ENCODE measurements at places on chromosomes 13 and 19.

DNA sequence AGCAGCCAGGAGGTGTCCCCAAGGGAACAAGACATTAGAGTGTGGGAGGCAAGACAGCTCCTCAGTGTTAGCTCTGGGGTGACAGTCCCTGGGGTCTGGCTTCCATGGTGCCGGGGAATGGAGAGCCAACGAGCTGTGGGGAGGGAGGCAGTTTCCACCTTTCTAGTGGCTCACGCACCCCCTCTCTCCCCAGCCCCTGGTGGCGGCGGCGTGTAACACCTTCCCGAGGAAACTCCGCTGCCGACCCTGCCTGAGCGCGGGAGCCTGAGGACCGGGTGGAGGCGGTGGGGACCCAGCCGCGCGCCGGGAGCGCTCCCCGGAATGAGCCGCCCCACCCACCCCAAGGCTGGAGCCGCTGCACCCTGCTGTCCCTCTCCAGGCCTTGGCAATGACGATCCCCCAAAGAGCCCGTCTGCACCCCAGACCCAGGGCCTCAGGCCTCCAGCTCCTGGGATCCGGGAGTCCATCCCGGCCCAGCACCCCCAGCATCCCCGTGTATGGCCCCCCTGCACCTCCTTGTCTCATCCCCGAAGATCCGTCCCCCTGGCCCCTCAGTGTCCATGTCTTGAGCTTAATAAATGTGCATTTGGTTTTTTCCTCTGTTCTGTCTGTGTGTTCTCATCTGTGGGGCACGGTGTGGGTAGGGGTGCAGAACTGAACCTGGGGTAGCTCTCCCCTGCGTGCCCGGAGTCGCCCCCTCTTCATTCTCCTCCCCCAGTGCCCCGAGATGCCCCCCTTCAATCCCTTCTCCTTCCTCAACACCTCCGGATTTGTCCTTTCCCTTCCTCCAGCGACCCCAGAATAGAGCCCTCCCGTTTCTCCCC lies 622 bp upstream of the FXYD5 start:
- no peak for DNase-seq

- no peak for DNase-seq
Measured at GRCh38 chr19:18876865-18877264, 19.1 kb downstream of the CERS1 start.

DNA sequence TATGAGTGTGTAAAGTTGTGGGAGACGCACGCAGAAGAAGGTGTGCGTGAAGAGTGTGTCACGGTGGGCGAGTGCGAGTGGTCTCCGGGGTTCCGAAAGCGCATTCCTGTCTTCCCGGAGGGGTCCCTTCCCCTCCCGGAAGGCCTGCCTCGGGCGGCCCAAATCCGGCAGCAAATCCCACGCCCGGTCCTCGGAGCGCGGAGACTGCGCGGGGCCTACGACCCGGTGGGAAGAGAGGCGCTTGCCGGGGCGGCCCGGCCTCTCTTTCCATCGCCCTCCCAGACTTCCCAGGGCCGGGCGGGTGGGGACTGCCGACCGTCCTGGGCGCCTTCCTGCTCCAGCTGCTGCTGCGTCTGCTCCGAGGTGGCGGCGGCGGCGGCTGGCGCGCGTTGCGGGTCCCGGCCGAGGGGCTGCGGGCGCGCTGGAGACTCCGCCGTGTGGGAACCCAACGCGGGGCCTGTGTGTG lies 2.1 kb downstream of the ZIC5 start:
- no peak for DNase-seq

- DNase-seq = no peak
Measured at GRCh38 chr13:94345374-94346195, 133.9 kb downstream of the DCT start.

GRCh38 chr19:10395003-10395402 lies 8.3 kb downstream of the CDC37 start:
- DNase-seq = no peak

DNA sequence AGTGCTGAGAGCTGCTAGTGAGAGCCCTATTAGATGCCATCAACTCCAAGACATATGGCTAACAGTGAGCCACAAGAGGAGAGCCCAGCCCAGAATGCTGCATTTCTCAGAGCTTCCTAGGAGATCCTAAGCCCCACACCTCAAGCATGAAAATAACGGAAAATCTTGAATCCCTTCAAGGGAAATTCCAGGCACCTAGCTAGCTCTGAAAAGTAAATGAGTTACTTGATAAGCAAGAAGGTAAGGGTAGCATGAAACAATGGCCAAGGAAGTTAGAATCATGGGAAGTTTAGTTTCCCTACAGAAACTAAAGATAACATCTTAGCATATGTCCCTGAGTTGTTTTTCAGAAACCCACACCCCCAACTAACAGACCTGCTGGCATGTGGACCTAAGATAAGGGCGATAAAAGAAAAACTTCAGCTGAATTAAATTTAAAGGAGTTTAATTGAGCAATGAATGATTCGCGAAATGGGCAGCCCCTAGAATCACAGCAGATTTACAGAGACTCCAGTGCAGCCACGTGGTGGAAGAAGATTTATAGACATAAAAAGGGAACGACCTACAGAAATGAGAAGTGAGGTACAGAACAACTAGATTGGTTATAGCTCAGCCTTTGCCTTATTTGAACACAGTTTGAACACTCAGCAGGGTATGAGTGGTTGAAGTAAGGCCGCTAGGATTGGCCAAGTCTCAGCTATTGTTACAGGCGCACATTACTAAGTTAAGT lies 301.3 kb upstream of the DACH1 start:
- DNase-seq = no peak

GRCh38 chr13:98033277-98034247 lies 80.1 kb downstream of the IPO5 start:
- no peak for DNase-seq

GRCh38 chr13:106332621-106333020 lies 202.8 kb downstream of the EFNB2 start:
- no peak for DNase-seq

- no peak for DNase-seq
Measured at GRCh38 chr19:7370546-7370945, 21.8 kb downstream of the ARHGEF18 start.

GRCh38 chr19:6241680-6242377 lies 37.9 kb downstream of the MLLT1 start:
- DNase-seq = no peak

DNA sequence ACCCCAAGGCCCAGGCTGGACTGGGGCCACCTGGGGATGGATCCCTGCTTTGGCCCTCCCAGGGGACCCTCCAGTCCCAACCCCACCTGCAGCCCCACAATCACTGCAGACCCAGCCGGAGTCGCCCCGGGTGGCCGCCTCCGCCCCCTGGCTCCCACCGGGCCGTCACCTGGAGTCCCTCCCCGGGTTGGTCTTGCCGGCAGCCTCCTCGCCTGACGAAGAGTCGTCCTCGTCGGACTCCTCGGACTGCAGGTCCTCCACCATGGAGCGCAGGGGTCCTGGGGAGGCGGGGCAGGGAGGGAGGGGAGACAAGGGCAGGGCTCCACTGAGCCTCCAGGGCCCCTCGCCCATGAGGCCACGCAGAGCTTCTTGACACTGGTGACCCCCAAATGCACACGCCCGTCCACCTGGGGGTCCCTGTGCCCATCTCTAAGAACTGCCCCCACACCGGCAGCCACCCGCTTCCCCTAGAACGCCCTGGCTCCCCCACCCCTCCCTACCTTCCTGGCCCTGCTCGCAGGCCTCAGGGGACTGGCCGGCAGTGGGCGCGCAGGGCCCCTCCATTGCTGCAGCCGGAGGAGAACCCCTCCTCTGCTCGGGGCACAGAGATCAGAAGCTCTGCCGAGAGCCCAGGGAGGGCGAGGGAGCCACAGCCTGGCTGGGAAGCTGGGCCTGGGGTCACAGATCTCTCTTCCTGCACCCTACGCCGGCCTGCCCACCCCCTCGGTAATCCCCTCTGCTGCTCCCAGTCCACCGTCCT lies 63.4 kb downstream of the MLLT1 start:
- no peak for DNase-seq

DNA sequence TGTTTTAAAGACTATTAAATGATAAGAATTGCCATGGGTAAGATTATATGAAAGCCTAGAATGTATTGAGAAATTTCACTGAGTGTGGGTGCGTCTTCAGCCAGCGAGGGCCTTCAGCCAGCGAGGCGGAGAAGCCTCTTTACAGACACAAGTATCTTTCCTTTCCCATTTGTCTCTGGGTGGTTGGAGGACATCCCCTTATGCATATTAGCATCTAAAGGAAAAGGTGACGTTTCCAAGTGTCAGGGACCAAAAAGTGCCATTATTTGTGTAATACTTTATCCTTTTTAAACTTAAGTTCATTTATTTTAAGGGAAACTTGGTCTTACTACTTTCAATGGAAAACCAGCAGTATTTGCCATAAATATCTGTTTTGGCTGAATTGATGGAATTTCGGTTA lies 22.2 kb downstream of the SMARCA4 start:
- no peak for DNase-seq

DNA sequence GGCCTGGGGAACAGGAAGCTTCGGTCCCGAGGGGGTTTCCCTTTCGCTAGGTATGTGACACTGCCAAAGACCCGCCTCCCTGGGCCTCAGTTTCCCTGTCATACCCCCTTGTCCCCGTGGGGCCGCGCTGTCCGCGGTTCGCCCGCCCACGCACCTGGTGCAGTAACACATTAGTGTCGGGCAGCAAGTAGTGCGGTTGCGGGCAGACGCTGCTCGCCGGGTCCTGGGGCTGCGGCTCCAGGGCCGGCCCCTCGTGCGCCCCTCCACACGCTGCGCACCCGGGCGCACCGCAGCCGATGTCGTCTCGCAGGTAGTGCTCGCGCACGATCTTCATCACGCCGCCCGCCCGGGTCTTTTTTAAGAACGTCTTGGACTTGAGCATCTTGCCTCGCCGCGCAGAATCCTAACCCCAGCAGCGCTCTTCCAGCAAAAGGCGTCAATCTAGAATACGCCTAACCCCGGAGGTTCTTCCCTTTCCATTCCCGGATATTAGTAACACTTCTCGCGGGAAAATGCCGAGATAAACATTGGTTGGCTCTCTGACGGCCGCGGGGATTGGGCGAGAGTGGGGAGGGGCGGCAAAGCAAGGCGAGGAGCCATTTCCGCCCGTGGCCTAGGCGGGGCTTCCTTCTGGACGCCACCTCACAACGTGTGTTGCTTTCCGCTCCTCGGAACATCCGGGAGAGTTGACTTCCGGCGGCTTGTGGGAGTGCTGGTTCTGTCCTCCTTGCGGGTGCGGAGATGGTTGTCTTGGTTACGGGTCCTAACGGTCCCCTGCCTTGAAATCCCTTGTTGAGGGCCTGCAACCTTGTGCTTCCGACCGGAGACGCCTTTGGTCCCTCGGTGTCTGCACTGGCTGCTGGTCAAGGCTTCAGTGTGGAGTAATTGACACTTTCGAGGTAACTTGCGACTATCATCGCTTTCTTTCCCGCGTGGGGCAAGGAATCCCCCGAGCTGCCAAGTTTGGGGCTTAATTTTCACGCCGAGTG lies at the start of the genes DIS3 and PIBF1:
DIS3 (minus strand) TSS at position 450 of the 989 bp plus-strand sequence; CDS start at position 382, 68 bp downstream.
PIBF1 (plus strand) TSS at position 683 of the 989 bp plus-strand sequence. CDS start 1,337 bp downstream, outside the sequence.
- peak; percentile 83 for DNase-seq

- DNase-seq = no peak
Measured at GRCh38 chr19:19384486-19384885, 21.0 kb upstream of the GATAD2A start.

GRCh38 chr19:8129061-8129618 lies 20.3 kb downstream of the FBN3 start:
- no peak for DNase-seq

GRCh38 chr19:35290381-35291127 lies 1.4 kb upstream of the MAG start:
- DNase-seq = no peak

GRCh38 chr19:2315818-2316353 lies 7.9 kb upstream of the LINGO3 start:
- no peak for DNase-seq
